ENCODE measurements at places on chromosomes 3 and 15.

GRCh38 chr3:4562595-4562994, 69.4 kb downstream of the ITPR1 start:
- no peak for DNase-seq

DNA sequence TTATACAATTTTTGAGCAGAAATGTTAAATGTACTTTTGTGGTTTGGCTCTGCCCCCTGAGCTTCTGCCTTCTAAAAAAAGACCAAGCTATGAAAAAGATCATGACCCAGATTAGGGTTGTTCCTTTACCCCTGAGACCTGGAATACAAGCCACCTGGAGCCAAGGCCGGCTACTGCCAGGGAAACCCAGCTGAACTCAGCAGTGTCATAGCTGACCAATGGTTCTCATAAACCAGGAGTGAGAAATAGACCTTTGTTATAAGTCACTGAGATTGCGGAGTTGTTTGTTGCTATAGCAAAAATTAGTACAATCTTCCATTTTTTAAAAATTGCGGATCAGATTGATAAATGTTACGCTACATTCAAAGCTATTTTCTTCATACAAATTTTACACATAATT, 1261.7 kb downstream of the ROBO1 start:
- DNase-seq: no peak

DNA sequence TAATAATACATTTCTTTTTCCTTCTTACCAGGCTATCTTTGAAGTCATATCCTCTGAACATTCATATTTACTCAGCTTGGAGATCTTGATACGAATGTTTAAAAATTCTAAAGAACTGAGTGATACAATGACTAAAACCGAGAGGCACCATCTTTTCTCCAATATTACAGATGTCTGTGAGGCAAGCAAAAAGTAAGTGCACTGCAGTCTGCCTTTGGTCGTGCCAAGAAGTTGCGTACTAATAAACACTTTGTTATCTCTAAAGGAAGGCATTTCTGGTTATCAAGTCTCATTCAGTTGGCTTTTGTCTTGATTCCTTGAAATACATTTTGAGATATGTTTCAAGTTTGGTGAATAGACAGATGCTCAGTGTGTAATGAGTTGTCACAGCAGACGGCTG, 31.6 kb downstream of the ARHGEF26 start:
- DNase-seq: no peak

- no peak for DNase-seq
Observed at GRCh38 chr3:87145553-87145952, 81.6 kb upstream of the CHMP2B start.

DNA sequence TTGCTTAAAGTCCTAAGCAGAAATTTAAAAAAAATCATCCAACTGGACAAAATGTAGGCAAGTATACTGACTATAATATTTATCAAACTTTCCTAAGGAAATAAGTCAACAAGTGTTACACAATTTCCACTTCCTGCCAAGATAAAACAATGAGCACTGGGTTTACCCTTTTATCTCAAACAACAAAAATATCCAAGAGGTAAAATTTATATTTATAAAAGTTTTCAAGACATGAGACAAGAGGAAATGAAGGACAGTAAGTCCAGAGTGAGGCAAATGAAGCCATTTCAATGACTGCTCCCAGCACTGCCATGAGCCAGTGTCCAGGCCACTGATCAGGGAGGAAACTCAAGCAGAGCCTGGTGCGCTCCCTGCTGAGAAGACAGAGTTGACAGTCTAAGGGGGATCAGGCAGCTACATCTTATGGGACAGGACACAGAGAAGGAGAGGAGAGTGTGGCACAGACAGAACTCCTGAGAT, 439.4 kb downstream of the RAP2B start:
- no peak for DNase-seq

- no peak for DNase-seq
Observed at GRCh38 chr3:153210146-153210545, 48.1 kb downstream of the RAP2B start.

DNA sequence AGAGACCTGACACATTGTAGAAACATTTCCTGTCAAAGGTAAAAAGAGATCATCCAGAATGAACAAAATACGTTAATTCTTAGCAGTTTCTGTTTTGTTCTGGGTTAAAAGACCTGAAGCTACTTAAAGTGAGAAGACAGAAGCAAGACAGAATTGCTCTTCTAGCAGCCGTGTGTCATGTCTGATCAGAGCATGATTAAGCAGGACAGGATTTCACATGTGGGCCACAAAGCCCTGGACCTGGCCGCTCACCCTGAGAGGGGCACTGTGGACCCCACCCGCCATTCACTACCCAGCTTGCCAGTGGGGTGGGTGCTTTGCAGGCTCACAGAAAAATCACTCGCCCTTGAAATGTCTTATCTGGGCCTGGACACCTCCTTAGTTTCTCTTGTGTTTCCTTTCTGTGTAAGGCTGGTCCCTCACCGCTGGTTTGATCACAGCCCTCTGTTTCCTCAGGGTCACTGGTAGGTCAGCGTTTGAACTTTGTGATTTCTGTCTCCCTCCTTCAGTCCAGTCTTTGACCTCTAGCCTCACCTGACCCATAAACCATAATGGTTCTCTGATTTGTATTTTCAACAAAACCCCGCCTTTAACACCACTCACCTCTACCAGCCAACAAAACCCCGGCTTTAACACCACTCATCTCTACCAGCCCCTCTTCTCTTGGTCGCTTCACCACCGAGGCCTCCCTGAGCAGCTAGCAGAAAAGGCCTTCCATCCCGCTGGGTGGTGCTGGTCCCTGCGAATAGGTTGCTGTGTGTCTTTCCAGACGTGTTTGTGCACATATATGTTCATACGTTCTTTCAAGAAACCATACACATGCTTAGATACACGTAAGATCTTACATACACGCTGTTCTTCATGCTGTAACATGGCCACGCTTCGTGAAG, 185.0 kb downstream of the OR4M2 start:
- DNase-seq: no peak

DNA sequence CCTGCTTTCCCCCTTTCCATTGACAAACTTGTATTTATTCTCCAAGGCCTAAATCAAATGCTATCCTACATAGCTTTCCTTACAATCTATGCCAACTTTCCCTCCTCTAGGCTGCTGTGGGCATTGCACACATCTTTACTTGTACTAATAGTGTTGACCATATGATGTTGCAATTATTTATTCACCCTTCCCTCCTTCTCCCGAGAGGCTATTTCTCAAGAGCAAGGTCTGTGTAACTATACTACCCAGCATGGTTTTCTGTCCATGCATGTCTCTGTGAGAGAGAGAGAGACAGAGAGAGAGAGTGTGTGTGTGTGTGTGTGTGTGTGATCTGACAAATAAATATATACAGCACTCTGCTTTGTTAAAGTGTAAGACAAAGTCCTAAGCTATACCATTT, 63.8 kb downstream of the GTPBP8 start:
- DNase-seq: peak; percentile 63

DNA sequence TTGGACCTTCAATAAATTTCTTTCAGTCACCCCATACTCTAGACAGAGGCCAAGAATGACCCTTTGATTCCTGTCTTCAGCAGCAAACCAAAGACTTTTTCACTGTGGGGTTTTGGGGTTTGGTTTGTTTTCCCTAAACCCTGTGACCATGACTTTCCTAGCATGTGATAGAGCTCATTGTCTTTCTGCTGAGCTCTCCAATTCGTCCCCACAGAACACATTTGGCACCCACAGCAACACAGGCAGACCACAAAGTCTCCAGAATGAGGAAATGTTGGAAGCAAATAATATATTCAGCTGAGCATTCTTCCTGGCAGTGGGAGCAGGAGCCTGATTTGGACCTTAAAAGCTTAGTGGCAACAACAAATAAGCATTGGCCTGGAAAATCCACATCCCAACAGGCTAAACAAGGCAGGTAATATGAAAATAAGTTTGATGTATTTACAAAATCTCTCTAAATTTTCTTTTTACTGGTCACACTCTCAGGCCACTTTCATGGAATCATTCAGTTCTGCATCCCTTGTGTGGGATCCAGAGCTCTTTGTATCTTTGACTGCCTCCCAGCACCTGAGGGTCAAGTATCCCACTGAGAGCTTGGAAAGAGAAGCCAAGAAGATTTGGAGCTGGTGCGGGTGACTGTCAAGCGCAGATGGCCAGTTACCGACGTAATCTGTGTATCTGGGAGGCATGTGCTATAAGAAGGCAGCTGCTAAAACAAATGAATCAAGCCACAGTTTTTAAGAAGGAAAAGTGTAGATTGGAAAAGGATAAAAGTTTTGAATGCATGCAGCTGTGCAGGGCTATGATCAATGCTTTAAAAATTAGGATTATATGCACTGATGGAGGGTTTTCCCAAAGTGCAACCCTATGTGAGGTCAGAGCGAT, 36.5 kb upstream of the CPB1 start:
- no peak for DNase-seq

GRCh38 chr3:172711454-172711795, 558 bp upstream of the NCEH1 start:
- DNase-seq: no peak

DNA sequence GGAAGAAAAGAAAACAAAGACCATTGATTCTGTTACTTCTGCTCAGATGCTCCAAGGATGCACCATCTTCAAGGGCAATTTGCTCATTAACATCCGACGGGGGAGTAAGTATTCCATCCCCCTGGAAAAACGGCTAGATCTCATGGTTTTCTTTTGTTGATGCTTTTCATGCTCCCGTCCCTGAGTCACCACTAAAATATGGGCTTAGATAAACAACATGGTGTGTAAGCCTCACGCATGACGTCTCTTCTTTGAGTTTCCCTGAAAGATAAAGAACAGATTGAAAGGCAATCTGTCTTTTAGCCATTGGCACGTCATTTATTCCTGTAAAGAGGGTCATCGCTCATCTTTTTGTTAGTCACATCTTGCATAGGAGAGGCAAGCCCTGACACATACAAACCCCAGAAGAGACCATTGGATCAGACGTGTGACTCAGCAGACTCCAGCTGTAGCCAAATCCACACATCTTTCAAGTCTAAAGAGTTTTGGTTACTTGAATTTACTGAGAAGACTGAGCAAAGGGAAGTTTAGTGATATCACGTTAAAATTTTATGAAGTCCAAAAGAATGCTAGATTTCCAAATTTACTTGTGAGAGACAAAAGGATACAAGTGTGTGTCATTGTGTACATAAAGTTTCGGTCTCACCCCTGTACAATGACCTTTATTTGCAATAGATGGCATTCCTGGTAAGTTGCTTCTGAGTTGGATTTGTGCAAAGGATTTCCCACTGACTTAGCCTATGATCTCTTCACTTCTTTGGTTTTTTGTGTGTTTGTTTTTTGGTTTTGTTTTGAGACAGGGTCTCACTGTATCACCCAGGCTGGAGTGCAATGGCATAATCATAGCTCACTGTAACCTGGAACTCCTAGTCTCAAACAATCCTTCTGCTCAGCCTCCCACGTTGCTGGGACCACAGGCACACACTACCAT, 110.5 kb downstream of the PGPEP1L start:
- peak; percentile 100 for DNase-seq

DNA sequence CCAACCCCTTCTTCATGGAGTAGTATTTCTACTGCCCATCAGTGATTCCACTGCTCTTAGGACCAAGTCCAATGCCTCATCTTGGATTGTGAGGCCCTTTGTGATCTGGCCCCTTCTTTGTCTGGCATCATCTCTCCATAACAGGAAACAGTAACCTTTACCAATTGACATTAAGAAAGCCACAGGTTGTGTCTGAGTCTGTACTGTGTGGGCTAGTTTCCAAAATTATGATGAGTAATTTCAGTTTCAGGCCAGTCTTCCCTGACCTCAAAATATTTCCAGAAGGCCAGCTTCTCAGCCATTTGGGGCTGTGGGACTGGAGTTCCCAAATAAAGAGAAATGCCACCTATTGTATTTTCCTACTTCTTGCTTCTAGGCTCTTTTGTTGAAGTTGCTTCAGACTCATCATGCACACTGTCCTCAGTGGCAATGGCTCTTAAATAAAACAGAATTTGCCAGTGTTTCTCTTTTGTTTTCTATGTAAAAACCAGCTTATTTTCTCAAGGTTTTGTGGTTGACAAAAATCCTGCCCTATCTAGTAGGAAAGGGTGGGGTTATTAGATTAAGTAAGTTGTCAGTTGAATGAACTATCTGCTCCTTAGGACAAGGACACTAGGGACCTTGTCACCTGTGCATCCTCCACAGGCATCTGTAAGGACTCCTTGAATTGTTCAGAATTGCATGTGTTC, 47.0 kb upstream of the ACKR4 start:
- DNase-seq: no peak

- no peak for DNase-seq
Observed at GRCh38 chr3:146881356-146881755, 276.2 kb upstream of the PLSCR5 start.

DNA sequence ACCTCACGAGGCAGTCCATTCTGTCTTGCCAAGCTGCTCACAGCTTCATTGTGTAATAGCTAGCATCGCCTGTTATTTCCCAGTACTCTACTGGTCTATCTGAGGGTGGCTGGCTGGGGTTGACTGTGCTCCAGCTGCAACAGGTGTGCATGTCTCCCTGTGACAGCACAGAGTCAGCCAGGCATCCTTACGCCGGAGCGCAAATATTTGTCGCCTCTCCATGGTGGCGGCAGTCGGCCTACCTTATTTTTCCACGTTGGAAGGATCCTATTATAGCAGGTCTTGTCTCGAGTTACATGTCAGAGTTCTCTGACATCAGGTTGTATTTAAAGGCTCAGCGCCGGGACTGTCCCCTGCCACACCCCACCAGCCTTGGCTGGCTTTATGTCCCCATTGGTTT, 307.1 kb downstream of the TLE3 start:
- no peak for DNase-seq

DNA sequence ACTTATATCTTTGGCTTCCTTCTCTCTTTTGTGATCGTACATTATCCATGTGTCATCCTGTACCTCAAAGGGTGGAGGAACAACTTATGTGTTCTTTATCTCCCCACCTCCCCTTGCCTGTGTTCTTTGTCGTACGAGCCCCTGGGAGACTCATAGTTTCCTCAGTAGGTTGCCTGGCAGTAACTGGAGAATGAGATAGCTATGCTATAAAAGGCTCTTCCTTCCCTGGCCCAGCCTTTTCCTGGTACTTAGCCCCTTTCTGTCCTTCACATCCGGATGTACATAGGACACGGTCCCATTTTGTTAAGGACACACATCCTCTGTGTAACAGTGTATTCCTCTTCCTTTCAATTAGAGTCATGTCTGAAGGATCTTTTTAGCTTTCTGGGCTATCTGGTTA, 32.1 kb downstream of the PLCL2 start:
- DNase-seq: no peak

- DNase-seq: no peak
Observed at GRCh38 chr3:156586905-156587759, 32.2 kb upstream of the SSR3 start.

DNA sequence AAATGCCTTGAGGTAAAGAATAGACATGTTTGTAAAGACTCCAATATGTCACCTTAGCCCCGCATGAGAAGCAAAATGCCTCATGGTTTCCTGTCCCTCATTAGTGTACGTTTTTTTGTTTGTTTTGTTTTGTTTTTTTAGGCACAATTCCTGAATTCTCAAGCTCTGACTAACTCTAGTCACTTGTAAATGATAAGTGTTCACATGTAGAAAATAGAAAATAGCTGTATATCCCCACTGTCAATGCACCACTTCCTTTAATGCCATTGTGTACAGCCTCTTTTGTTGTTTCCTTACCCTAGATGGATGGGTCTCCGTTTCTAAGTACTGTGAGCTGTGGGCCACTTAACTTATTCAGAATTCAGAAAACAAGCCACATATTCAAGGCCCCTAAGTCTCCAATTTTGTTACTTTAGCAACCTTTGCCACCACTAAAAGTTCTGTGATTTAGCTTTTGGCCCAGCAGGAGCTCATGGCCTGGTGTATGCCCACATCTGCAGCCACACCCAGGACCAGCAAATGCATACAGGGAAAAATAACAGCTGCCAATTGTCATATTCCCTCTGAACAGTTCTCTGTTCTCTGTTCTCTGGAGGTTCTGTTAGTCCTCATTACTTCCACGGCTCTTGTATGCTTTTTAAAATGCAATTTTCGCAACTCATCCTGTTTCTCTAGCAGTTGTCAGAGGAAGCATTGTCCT, 655.5 kb downstream of the GBE1 start:
- no peak for DNase-seq

Data from AG04449 (cell line).